ENCODE measurements at places on chromosomes 7 and 10.

GRCh38 chr7:18177129-18177814, 149.6 kb upstream of the PRPS1L1 start:
- DNase-seq = no peak

DNA sequence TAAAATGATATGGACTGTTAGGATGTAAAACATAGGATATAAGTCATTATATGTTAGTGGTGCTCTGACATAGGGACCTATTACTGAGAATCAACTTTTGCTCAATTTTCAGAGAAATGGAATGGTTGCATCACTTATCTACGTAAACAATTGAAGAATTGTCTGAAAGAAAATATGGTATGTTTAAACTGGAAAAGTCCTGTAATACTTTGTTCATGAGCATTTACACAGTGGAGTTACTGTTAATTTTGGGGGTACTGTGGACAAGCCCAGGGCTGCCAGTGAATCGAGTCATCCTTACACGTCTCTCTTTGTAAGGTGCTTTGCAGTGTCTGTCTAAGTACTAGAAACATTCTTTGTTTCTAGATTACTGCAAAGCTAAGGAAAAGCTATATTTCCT, 152.0 kb downstream of the ZNF22 start:
- no peak for DNase-seq

- DNase-seq = no peak
These were observed 15.3 kb downstream of the CALML3 start for GRCh38 chr10:5540080-5540479.

GRCh38 chr10:69498711-69499471, 47.6 kb downstream of the TSPAN15 start:
- no peak for DNase-seq

DNA sequence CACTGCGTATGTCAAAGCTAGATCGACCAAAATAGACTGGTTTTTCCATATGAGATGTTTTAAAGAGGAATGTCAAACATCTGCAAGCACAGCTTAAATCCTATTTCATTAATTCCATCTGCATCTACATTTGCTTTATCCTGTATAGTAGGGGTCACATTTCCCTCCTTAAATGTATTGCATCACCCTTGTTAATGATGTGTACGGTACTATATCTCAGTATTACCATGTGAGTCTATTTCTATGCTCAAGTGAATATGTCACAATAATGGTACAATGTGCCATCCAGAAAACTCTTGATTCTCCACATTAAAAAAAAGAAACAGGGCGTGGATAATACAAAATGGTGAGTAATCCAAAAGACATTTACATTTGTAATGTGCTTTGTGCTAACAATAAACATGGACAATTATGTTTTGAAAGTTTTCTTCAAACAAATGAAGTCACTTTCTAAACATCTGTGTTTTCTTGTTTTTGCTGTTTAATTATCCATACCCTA, 56.6 kb downstream of the TWIST1 start:
- DNase-seq = peak; percentile 81

DNA sequence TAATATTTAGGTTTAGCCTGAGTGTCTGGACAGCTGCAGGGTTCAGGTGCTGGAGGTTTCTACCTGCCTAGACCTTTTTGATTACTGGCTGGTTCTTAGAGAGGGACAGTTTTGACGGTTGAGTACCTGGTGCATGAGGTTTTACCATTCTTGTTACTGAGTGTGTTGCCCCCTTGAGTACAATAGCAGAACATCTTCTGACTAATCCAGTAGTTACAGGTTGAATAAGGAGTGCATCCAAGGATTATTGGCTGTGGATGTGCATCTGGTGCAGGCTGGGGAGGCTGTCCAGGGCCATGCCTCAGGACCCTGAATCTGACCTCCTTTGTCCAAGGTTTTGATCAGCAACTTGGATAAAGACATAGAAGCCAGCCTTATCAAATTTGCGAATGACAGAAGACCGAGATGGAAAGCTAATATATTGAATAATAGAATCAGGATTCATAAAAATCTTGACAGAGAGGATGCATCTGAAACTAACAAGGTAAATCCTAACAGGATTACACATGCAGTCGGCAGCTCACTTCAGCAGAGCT, 23.1 kb downstream of the PLPP4 start:
- DNase-seq = peak; percentile 25

GRCh38 chr7:76292213-76292573, 10.3 kb upstream of the HSPB1 start:
- peak; percentile 50 for DNase-seq

GRCh38 chr7:141949451-141949850, 2.7 kb upstream of the CLEC5A start:
- no peak for DNase-seq

DNA sequence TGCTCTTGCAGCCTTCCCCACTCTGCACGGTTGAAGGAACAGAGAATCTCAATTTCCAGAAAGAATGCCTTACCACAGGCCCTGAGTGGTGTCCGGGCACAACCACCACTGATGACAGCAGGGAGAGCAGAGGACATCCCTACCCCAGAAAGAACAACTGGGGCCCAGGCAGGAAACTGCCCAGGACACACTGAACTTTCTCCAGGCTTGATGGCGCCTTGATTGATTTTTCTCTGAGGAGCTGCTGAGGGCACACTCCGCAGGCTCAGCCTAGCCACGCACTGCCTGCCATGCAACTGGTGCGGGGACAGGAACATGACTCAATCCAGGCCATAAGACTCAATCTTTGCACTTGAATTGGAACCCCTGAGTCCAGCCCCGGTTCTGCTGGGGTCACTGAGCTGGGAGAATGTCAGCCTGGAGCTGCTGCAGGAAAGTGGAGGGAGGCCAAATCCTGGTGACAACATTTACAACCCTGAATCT, 5.9 kb downstream of the AKR1B1 start:
- no peak for DNase-seq

GRCh38 chr7:24378871-24379616, 95.1 kb downstream of the NPY start:
- DNase-seq = peak; percentile 22

DNA sequence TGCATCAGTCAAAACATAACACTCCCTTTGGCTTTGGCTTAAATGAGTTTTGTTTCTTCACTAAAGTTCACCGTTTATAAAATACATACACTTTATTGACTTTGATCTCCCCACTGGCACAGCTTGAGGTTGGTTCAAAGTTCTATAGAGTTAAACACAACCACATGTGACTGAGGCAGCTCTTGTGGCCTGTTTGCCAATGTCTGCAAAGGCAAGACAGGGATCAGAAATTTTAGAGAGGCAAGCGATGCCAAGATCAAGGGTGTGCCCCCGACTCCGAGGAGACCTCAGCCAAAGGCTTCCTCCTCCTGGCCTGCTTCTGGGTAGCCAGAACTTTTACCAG, 129.8 kb upstream of the JCAD start:
- DNase-seq = no peak

DNA sequence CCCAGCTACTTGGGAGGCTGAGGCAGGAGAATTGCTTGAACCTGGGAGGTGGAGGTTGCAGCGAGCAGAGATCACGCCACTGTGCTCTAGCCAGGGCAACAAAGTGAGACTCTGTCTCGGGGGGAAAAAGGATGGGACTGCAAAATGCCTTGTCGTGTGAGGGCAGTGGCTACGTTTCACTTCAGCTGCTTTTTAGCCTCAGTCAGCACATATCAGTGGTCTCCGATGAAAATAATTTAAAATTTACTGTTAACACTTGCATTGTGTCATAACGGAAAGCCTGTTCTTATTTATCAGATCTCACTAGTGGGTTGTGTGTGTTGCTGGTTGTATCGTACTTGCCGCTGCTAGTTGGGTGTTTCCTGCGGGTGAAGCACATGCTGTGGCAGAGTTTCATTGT, 61.9 kb downstream of the RBM33 start:
- no peak for DNase-seq

DNA sequence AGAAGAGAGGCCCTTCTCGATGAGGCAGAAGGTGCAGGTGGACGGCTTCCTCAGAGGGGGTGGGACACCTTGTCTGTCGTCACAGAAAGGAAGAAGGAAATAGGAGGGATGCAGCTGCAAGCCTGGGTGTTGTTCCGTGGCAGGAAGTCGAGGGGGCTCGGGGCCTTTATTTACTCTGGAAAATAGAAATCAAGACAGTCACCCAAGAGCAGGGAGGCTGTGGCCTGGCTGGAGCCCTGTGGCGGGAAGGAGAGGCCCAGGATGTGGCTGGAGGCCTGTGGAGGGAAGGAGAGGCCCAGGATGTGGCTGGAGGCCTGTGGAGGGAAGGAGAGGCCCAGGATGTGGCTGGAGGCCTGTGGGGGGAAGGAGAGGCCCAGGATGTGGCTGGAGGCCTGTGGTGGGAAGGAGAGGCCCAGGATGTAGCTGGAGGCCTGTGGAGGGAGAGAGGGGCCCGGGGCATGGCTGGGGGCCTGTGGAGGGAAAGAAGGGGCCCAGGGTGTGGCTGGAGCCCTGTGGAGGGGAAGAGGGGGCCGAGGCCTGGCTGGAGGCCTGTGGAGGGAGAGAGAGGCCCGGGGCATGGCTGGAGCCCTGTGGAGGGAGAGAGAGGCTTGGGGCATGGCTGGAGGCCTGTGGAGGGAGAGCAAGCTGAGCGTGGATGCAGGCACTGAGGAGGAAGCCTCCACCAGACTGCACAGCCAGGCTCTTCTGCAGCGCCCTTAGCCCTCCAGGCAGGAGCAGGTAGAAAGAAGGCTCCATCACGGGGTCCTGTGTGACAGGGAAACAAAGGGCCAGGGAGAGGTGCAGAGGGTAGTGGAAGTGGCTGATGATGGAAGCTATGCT, 97.3 kb upstream of the SFMBT2 start:
- no peak for DNase-seq

DNA sequence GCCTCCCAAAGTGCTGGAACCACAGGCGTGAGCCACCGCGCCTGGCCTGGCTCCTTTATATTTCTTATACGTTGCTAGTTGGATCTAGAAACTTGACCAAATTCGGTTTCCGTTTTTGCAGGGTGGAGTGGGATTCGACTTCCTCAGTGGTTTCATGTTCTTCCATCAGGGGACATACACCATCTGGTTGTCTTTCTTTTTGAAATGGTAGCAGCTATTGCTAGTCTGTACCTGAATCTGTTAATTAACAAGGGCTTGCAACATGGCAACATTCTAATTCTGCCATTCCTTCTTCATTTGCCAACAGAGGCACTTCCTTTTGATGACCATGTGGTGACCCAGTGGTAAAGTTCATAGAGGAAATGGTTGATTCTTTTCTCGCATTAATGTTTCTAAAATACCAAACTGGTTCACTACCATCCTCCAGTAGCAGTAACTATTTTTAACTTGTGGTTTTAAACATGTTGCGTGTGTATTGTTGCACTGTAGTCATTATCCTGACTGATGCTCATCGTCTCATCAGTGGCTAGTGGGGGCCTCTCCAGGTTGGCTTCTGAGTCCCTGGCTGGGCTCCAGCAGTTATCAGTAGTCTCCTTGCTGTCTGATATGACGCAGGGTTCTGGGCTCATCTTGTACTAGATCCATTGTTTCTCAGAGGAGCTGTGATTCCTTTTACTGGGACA, 159.2 kb downstream of the RGS10 start:
- peak; percentile 30 for DNase-seq

GRCh38 chr10:14087566-14087965, 243.2 kb downstream of the FRMD4A start:
- no peak for DNase-seq

DNA sequence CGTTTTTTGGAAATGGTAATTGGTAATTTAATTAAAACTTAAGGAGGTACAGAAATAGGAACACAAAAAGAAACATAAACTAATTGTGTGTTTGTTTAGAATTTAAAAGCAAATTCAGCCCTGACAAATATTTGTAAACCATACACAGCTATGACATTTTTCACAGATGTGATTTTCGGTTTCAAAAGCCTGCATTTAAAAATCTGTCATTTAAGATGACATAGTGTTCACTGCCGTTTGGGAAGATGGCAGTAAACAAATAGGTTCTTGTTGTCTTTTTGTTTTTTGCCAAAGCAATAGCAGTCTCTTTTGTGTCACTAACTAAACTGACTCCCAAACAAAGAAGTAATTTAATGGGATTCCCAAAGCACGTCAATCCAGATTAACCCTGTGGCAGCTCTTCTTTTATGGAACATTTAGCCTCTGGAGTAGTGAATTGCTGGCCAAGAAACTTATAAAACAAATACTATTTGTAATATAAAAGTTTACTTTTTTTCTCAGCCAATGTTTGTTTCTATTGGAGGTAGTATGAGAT, 697.6 kb downstream of the PHTF2 start:
- DNase-seq = no peak

GRCh38 chr10:132974249-132974796, 32.0 kb upstream of the CFAP46 start:
- no peak for DNase-seq

GRCh38 chr7:95104739-95105138, 197.3 kb downstream of the PPP1R9A start:
- no peak for DNase-seq

All from AG10803 (cell line).